ENCODE measurements at places on chromosomes 3 and 15.

DNA sequence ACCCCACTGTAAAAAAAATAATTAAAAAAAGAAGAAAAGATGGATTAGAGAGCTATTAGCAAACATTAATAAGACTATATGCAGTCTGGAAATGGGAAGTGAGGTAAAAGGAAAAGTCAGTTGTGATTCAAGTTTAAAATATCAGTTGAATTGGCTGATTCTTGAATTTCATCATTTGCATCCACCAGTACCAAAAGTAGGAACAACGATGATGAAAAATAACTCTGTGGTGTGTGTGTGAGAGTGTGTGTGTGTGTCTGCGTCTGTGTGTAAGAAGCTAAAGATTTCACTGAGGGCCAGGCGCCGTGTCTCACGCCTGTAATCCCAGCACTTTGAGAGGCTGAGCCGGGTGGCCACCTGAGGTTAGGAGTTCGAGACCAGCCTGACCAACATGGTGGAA lies 56.0 kb upstream of the SLC4A7 start:
- DNase-seq = no peak

- DNase-seq = no peak
Measured at GRCh38 chr15:62975515-62975914, 67.0 kb upstream of the TPM1 start.

DNA sequence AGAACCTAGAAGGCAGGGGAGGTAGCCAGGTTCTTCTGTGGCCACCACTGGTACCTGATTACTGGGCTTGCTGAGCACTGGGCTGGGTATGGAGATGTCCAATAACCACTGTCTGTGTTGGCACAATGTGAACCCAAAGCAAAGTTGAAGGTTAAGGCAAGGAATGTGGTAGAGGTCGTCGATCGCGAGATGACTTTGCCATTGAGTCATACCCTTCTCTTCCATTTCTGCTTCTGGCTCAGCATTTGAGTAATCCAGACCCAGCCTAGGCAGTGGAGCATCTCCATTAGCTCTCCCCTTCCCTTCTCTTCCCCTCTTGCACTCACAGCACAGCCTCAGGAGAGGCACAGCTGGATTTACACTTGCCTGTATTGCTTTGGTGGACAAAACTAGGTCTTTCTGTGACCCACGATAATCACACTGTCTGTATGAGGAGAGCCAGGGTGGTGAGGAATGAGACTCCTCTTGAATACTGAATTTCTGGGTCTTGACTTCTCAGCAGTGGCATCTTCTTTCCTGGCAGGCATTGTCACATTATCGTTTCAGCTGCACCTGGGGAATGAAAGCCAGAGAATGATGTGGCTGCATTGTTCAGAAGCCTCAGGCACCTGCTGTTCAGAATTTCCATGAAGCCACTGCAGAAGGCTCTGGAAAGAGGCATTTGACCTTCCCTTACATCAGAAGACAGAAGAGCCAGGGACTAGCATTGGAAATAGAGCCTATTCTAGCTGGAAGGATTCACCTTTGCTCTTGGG lies 272.6 kb downstream of the PDCD6IP start:
- no peak for DNase-seq

DNA sequence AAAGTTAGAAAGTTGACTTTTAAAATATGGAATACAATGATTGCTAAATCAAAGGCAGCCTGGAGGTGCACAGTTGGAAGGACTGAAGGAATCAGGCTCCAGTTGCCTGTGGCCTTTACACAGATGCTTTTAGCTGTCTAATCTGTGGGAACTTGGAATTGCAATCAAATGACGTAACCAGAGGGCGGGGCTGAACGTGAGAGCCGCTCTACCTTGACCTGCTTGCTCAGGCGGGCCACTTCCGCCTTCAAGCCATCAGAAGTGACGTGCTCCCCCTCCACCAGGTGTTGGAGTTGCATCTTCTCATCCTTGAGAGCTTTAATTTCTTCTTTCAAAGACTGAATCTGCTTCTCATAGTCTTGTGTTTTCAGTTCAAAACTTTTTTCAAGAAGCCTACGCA lies 37.7 kb upstream of the GNB5 start:
- no peak for DNase-seq

DNA sequence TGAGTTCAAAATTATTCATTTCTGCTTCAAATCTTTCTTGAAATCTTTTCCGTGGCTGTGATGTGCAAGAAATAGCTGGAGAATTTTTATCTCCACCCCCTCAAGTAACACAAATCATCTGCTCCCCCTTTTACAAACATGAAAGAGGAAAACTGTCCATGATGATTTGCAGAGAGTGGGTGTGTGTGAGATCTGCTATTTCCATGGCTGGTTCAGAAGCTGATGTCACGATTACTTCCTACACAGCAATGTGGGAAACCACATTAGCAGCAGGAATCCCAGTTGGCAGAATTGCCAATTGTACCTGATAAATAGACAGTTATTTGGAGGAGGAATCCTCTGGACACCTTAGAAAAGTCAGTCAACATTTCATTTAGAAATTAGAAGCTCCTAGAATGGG lies 75.2 kb upstream of the GRM7 start:
- DNase-seq = no peak

DNA sequence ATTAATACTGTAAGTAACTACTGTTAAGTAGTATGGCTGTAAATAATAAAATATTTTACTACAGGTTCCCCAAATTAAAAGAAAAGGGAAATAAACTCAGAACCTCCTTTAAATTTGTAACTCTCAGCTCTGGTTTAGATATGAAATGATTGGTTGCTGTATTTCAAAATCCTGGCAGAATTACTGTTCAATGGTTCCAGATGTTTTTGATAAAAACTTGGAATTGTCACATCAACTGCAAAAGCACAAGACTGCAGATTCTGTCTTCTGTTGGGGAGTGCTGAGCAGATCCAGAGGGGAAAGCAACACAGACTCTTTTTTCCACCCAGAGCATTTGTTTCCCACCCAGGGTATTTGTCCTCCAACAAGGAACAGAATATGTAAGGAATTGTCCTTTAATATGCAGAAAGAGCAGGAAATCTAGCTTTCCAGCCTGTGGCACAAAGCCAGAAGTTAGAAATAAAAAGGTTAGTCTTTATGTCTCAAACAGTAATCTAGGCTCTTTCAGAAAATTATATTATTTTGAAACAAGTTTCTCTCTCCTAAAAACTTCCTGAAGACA lies 178.1 kb downstream of the KLHL25 start:
- DNase-seq = no peak

- no peak for DNase-seq
Measured at GRCh38 chr15:85120351-85121113, 138.9 kb downstream of the PDE8A start.

- no peak for DNase-seq
Measured at GRCh38 chr3:44865272-44866035, 3.7 kb downstream of the TMEM42 start.

- DNase-seq = no peak
Measured at GRCh38 chr3:102144063-102144462, 290.8 kb upstream of the ZPLD1 start.

DNA sequence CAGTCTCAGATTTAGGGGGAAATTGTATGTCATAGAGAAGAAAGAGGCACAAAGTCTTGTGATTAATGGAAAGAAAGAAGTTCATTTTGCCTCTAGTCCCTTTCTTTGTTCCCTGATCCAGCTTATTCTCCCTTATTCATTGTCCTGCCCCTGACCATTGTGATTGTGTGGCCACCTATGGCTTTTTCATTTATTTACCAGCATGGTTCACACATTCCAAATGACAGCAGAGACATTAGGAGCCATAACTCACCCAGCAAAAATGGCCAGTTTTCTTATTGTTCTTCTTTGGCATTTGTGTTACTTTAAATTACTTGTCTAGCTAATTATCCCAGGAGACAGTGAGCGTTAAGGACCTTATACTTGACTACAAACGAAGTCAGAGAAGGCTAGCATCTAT lies 36.3 kb upstream of the SGO1 start:
- no peak for DNase-seq

DNA sequence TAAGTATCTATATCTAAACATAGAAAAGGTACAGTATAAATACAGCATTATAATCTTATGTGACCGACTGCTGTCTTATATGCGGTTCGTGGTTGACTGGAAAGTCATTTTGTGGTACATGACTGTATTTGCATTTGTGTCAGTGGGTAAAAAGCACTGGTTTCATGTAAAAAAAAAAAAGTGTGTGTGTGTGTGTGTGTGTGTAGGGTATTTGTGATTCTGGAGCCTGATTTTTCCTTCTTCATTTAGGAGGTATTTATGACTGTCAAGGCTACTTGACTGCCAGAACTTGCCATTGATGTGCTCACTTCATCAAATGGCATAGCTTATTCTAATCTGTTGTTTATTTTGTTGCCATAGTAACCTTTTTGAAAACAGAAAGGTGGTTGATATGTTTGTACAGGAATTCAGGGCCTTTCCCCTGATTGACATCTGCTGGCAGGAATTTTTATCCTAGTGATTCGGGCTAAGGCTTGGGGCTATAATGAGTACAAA lies 63.2 kb downstream of the AKAP13 start:
- DNase-seq = no peak

GRCh38 chr15:41377978-41378377 lies 24.3 kb downstream of the NDUFAF1 start:
- no peak for DNase-seq

- peak; percentile 96 for DNase-seq
Measured at GRCh38 chr3:52154135-52155094, at the start of gene POC1A. TSS of gene POC1A (minus strand) at chr3:52154423. CDS start at chr3:52154372, 51 bp downstream.

DNA sequence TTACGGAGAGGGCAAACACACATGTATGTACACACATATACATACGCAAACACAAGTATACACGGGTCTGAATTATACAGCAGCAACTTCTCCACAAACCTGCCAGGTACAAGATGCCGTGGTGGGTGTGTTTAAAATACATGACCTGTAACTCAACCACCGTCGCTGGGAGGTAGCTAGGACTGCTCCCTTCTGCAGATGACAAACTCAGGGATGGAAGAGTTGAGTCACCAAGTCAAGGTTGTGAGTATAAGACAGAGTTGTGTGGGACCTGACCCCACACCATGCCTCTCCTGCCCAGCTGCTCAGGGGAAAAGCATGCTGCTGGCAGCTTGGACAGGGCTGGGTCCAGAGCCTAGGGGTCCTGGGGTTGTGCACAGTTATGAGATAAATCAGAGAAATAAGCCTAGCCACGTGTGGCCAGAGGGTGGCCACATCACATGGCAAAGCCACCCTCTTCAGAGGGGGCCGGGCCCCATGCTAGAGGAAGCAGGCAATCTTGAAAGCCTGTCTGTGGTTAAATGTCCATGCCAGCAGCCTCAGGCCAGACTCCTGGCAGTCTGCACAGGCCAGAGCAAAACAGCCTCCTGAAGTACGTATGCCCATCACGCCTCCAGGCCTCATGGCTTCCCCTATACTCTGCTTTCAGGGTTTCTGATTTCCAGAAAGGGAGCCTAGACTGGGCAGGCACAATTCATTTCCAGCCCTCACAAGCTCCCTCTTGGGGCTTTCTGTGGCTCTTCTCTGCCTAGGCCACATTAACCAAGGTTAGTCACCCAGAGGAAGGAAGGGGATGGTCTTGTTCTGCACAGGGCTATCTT lies 107.7 kb upstream of the RPL32 start:
- DNase-seq = no peak

- DNase-seq = no peak
Measured at GRCh38 chr15:89364741-89365450, 30.3 kb upstream of the POLG start.

DNA sequence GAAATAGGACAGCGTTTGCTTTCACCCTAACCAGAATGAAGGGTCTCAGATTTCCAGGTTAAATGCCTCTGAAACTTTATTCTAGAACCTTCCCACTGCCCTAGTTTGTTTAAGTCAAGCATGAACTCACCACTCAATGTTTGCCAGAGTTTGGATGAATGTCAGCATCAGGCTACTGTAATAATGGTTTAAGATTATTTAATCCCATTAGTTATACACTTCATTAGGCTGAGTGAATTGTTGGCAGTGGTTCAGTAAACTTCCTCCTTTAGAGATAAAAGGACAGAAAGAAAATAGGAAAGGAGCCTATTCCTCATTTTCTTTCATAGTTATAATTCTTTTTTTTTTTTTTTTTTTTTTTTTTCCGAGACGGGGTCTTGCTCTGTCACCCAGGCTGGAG lies 401.9 kb upstream of the TPRG1 start:
- DNase-seq = no peak

Data from hepatic stellate cell (primary cell).